ENCODE measurements at places on chromosomes 4 and X.

DNA sequence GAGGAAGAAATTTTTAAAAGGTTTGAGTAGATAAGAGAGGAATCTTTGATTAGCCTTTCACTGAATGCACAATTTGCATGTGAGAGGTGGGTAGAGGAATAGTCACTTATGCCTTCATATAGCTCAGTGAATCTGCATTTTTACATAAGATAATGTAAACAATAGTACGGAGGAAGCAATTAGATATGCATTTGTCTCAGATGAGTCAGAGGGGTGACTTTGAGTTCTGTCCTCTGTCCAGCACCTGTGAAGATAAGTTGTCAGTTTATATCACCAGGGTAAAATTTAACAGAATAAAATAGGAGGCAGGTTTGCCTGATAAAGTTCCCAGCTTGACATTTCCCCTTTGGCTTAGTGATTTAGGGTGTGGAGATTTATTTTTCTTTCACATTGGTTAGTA is 841.9 kb downstream of the PCDH18 start:
- no peak for DNase-seq

GRCh38 chrX:1152090-1152489 is 60.4 kb downstream of the CRLF2 start:
- DNase-seq: no peak

GRCh38 chrX:74420196-74421035 is 877 bp upstream of the SLC16A2 start:
- peak; percentile 2 for DNase-seq

DNA sequence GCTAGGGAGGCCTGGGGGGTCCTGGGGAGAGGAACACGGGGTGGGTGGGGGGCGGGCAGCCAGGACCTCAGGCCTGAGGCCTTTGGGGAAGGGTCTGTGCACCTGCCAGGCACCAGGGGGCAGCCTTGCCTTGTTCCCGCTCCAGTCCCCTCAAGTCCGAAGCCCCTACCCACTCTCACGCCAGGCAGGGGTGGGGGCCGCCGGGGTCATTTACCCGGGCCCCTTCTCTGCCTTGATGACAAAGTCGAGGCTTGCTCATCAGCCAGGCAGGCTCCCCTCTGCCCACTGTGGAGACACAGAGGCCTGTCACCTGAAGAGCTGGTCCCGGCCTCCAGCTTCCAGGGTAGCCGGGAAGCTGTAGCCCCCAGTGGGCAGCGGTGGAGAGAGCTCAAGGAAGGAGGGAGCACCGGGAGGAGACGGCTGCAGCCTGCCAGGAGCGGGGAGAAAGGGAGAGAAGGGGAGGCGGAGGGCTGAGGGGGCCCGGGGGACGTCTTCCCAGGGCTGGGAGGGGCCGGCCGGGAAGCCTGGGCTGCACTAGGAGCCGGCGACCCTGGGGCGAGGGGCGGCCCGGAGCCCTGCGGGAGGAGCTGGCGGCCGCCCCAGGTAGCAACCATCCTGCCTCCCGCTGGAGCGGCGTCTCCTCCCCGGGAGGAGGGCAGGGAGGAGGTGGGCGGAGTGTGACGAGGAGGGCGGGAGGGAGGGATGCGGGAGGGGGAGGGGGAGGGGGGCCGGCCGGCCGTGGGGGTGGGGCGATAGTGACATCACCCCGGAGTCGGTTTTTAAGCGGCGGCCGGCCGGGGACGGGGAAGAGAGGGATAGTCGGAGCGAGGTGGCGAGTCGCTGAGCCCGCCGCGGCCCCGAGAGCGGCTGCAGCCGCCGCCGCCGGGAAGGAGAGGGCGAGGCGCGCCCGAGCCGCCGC is at the start of gene SLC6A8:
TSS of gene SLC6A8 (plus strand) at position 806 of the 919 bp plus-strand sequence. CDS start 649 bp downstream, outside the sequence.
- peak; percentile 12 for DNase-seq

DNA sequence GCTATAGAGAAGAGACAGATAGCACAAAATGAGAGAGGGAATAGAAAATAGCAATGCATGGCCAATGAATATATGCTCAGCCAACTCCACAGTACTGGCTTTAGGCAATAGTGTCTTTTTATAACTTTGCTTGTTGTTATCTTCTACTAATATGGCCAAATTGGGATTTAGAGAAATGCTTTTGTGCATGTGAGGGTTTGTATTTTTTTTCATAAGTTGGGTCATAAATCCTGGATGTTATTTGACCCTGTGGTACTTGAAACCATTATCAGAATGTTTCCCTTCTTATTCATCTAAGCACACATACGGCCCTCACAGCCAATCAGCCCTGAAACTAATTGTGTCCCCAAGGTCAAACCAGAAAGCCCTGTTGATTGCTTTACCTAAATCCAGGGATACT is 35.2 kb upstream of the LPAR4 start:
- DNase-seq: no peak

- DNase-seq: no peak
Observed at GRCh38 chr4:91330555-91331137, 973.1 kb upstream of the GRID2 start.

DNA sequence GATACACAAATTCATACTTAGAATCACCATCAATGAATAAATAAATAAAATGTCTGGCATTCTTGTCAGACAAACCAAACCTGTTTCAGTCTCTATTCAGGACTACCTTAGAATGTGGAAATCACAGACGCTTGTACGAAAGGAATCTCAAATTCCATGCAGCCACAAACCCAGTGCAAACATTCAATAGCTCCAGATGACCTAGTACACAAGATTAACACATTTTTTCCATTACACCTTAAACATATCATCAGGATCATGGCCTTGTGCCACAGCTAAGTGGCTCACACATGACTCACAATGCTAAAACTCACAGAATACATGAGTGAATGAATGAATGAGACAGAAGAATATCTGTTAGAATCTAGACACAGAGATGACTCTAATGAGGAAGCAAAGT is 134.2 kb downstream of the PWWP3B start:
- DNase-seq: no peak

All from activated naive CD4-positive, alpha-beta T cell (primary cell).